ENCODE measurements at places on chromosomes 2 and 18.

- no peak for DNase-seq
Measured at GRCh38 chr2:487186-488079, 189.8 kb downstream of the TMEM18 start.

- DNase-seq = no peak
Measured at GRCh38 chr2:10783421-10783820, 29.2 kb downstream of the PDIA6 start.

GRCh38 chr2:231425811-231426703 lies 30.5 kb downstream of the B3GNT7 start:
- DNase-seq = peak; percentile 79

DNA sequence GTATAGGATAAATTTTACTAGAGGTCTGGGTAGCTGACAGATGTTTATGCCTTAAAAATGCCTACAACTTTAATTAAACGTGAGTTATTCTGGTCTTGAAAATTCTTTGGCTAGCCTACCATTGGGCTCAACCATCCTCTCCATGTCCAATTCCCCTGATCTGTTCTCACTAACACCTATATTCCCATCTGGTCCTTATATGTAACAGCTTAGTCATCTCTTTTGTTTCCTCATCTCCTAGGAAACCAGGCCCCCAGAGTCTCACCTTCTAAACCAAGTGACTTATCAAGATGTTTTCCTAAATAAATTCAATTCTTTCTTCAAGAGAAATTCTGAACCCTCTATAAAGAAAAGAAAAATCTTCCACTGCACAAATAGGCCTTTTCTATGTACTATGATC lies 148.5 kb downstream of the TTC32 start:
- DNase-seq = no peak

GRCh38 chr2:130286983-130287655 lies 55.6 kb upstream of the IMP4 start:
- DNase-seq = no peak

DNA sequence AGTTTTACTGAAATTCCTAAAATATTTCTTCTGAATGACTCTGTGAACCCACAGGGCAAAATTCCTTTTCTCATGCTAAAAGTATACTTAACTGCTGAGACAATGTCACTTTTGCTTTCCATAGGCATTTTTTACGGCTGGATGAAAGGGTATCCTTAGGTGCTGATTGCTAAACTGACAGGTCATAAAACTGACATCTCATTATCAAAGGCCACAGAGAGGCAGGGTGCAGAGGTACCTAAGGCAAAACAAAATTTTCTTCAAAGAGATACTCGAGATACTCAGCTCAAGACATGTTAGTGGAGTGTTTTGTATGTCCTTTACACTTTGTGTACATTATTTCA lies 62.0 kb upstream of the WDR75 start:
- no peak for DNase-seq

DNA sequence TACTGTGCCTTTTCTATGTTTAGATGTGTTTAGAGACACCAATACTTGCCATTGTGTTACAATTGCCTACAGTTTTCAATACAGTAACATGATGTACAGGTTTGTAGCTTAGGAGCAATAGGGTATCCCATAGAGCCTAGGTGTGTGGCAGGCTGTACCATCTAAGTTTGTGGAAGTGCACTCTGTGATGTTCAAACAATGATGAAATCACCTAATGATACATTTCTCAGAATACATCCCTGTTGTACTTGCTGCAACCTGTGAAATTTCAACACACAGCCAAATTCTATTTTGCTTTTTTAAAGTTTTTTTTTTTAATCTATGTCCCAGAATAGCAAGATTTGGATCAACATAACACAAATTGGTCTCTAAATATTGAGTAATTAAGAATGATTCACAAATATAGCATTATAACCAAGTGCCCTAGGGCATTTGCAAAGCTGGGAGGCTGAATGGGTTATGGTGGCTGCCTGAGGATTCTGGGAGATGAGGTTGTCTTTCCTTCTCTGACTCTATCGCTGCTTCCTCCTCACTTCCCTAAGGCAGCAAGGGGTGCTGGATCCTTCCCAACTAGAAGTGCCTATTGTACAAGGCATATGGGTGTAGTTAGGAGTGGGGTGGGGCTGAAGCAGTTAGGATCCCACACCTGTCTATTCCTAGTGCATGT lies 78.3 kb downstream of the SKA1 start:
- no peak for DNase-seq

- no peak for DNase-seq
Measured at GRCh38 chr2:25894135-25894830, 16.0 kb upstream of the ASXL2 start.

DNA sequence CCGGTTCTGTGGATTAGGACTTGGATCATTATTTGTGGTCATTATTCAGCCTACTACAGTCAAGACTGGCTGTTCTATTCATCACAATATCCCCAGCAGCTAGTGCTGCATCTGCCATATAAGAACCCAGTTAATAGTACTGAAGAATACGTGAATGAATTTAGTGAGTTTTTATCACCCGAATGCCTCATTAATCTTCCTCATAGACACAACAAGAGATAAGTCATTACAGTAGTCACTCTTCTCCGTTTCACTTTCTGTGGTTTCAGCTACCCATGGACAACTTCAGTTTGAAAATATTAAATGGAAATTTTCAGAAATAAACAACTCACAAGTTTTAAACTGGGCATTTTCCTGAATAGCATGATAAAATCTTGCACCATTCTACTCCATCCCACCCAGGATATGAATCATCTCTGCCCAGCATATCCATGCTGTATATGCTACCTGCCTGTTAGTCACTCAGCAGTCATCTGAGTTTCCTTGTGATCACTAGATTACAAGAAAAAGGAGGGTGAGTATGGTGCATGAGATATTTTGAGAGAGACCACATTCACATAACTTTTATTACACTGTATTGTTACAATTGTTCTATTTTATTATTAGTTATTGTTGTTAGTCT lies 363.7 kb upstream of the CHAC2 start:
- no peak for DNase-seq

GRCh38 chr2:130963849-130964793 lies 127.4 kb downstream of the ARHGEF4 start:
- no peak for DNase-seq

GRCh38 chr2:25566694-25567093 lies 106.7 kb downstream of the DTNB start:
- DNase-seq = no peak

- DNase-seq = no peak
Measured at GRCh38 chr18:13915995-13916431, 677 bp upstream of the MC2R start.

DNA sequence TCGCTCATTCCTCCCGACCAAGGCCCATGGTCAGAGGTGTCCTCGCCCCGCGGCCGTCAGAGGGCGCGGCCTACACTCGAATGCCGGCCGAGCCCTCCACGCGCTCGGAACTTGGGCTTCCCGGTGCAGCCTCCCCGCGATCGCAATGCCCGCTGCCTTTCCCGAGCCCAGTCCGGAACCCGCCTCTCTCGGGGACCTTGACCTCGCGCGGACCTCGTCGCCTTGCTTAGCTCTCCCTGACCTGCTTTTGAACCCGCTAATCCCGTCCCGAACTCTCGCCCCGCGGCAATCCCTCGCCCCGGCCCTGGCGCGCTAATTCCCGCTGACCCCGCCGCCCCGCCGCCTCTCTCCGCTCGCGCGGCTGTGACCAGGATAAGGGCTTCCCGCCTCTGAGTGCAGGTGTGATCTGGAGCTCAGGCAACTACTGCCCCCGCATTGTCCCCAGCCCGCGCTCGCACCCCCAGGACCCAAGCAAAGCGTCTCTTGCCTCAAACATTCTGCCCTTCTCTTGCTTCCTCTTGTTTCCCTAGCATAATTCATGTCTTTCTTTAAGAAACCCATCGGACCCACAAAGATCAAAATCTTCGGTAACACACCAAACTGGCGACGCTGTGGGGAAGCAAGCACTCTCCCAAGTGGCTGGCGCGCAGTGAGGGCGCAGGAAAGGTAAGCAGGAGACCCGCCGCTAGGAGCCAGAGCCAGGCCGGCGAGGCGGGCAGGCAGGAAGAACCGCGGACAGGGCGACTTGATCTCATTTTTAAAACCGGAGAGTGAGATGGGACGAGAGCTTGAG lies 46.6 kb upstream of the ATP6V1B1 start:
- DNase-seq = no peak

DNA sequence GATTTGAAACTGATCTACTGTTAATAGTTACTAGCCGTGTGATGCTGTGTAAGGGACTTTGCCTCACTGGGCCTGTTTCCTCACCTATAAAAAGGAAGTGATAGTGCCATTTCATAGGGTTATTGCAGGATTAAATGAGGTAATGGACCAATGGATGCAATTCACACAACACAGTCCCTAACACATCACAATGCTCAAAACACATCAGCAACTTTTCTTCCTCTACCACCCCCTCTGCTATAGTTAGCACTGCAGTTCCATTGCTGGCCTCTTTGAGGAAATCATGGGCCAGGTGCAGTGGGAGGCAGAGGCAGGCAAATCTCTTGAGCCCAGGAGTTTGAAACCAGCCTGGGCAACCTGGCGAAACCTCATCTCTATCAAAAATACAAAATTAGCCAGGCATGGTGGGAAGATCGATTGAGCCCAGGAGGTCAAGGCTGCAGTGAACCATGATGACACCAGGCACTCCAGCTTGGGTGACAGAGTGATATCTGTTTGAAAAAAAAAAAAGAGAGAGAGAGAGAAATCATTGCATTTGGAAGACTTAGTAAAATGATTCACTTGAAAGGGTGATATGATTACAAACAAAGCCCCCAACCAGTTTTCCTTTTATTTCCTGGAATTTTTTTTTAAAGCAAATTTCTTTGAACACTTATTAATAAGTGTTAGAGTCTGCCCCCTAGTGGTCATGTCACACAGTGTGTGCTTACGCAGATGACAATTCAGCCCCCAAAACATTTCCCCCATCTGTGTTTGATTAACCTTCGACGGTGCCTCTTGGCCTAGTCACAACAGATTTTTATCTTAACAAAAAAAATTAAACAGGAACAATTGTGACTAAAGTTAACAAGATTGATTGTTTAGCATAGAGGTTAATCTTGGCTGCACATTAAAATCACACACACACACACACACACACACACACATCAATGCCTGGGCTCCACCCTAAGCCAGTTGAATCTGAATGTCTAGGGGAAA lies 88.6 kb upstream of the BCL11A start:
- no peak for DNase-seq

GRCh38 chr18:79740521-79741361 lies 57.0 kb upstream of the KCNG2 start:
- DNase-seq = peak; percentile 24

DNA sequence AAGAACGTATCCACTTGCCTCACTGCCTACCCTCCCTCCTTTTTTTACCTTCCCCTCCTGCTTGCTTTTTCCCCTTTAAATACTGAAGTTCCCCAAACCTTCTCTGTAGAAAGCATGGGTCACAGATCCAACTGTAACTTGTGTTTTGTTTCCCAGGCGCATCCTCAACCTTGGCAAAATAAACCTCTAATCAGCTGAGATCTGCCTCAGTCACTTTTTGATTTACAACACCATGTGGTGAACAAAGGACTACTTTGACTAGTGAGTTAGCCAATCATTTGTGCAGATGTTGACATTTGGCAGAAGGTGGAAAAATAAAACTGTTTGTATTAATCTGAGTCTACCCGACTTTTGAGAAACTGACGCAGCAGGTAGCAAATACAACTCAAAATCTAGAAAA lies 23.3 kb upstream of the MCM6 start:
- DNase-seq = no peak

DNA sequence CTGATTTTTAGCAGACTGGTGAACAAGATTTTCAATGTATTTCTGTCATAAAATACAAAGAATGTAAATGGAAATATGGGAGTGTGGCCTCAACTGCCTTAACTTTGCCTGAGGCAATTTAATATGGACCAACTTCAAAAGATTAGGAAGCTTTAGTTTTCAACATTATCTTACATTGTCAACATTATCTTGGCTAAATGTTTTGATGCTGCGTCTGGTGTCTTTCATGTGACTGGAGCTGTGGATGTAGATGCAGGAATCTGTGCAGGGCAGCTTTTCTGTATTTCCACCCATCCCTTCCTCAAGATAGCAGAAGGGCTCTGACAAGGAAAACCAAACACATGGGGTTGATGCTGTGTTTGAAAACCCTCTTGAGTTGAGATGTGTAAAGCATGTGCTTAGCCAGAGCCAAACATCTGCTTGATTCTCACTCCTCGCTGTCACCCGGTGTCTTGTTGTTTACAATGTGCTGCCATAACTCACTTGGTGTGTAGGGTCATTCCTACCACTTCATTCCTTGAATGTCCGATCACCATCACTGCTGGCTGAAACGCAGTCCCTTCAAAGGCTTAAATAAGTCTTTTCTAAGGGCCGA lies 33.0 kb downstream of the COPS8 start:
- no peak for DNase-seq

GRCh38 chr2:120543899-120544298 lies 191.8 kb upstream of the GLI2 start:
- DNase-seq = no peak

GRCh38 chr2:42801381-42801780 lies 9.0 kb upstream of the HAAO start:
- DNase-seq = no peak

DNA sequence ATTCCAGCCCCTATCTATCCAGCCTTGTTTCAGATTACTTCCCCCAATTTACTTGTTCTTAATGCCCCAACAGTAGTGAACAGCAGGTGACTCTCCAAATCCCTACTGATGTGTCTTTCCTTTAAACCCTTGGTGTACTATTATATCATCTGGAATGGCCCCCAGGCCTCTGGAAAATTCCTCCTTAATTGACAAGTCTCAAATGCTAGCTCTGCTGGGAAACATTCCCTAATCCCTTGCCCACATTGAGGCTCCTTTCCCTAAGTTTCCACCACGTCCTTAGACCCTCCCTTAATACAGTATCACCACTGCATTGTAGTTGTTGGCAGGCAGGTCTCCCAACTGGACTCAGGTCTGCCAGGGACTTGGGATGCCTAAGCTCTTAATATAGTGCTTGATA lies 41.0 kb downstream of the MYO3B start:
- DNase-seq = no peak

DNA sequence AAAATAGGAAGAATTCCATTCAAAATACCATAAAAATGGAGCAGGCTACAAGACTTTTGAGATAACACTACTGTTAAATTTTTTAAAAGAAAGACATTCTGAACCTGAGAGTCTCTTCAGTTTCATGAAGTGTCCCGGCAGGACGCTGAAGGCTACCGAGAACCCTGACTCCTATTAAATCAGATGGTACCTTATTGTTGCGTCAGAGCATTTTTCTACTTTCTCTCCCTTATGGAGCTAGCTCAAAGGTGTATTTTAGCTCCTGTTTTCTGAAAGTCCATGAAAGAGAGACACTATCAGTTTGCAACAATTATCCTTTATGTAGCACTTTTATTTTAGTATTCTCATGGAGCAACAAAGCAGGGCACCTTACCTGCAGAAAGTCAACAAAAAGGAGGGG lies 626.7 kb downstream of the IRS1 start:
- DNase-seq = no peak

DNA sequence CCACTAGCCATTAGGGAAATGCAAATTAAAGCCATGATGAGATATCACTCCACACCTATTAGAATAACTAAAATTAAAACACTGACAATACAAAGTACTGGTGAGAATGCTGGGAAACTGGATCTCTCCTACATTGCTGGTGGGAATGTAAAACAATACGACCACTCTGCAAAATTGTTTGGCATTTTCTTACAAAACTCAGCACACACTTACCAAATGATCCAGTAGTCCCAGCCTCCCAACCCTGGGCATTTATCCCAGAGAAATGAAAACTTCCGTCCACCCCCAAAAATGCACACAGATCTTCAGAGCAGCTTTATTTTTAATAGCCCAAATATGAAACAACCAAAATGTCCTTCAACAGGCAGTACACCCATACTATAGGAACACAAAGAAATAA lies 8.9 kb upstream of the TMSB10 start:
- DNase-seq = no peak

- no peak for DNase-seq
Measured at GRCh38 chr2:78065366-78065765, 543.2 kb upstream of the LRRTM4 start.

All from activated effector memory CD4-positive, alpha-beta T cell treated with anti-CD3 and anti-CD28 coated beads, Interleukin-2, amount 50 U/mL, for 16 hours (primary cell).